Stimulated activated CD4-positive, alpha-beta T cell treated with anti-CD3 and anti-CD28 coated beads, Interleukin-12 subunit alpha, Interleukin-12 subunit beta, amount 100 ng/mL, for 24 hours (primary cell): ENCODE measurements at places on chromosomes 13 and 19.

DNA sequence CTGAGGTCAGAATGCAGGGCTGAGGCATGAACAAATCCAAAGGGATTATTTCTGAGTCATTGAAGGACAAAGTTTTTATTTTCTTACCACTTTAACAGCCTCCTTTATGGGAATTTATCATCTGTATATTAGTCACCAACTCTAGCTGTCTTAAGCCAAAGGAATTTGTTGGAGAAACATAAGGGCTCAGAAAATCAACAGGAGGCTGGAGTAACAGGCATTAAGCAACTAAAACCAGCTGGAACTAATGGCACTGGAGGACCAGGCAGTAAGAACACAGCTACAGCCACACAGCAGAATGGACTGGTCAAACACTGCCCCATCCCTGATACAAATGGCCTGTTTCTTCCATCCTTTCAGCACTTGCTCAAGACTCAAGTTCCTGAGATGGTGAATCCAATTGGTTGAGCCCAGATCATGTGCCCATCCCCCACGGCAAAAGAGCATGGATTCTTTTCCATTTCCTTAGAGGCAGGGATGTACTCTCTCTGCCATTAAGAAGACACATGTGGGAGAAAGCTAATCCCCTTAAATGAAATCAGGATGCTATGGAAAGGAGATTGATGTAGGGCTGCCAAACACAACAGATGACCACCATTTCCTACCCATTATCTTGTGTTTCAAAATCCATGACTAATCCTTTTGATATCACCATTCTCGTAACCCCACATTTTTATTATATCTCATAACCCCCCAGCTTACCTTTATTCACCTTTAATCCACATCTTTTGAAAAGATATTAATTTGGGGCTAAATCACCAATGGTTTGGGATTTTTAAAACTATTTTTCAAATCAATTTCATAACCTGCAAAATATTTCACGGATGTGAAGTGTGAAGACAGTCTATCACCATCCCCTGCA, 157.0 kb upstream of the FNDC3A start:
- DNase-seq: no peak

GRCh38 chr19:20371911-20372310, 193.7 kb downstream of the ZNF737 start:
- no peak for DNase-seq

DNA sequence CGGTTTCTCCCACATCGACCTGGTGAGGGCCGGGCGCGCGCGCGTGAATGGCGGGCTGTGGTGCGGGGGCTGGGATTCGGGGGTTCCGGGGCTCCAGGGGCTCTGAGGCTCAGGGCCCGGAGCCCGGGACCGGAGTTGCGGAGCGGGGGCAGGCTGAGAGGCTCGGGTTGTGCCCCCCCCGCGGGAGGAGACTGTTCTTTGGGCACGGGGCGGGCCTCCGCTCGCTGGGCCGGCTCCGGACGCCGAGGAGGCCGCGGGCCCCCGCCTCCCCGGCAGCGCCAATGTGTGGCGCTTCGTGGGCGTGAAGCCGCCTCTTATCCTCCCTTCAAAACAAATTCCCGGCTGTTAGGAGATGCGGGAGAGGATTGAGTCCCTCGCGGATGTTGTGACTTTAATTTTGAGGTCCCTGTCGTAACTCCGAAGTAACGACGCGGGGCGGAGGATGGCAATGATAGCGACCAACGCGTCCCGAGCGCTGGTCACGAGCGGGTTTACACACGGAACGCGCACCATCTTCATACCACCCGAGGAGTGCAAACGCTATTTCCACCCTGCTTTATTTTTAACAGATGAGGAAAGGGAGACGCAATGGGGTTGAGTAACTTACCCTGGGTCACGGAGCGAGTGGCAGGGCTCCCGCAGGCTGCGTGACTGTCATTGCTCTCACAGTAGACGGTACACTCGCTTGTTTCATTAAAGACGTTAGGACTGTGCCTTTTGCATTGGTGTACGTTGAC, 536 bp downstream of the UBA2 start:
- peak; percentile 8 for DNase-seq

- no peak for DNase-seq
Measured at GRCh38 chr13:75825594-75825993, 189.5 kb downstream of the LMO7 start.

DNA sequence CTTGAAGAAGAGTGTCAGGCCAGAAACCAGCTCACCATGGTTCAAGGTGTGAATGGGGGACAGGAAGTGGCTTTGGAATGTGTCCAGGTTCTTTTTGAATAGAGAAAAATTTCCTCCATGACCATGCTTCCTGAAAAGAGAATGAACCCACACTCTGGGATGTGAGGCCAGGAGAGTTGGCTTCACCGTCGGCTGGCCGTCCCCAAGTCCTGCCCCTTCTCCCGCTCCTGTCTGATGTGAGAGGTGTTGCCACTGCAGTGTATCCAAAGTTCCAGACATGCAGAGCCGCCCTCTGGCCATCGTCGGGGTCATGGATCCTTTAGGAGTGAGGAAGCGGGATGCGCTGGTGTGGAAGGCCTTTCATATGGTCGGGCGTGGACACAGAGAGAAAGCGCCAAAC, 101.2 kb downstream of the COL4A2 start:
- DNase-seq: no peak

- no peak for DNase-seq
Measured at GRCh38 chr13:113748862-113749451, 10.1 kb upstream of the TMEM255B start.

DNA sequence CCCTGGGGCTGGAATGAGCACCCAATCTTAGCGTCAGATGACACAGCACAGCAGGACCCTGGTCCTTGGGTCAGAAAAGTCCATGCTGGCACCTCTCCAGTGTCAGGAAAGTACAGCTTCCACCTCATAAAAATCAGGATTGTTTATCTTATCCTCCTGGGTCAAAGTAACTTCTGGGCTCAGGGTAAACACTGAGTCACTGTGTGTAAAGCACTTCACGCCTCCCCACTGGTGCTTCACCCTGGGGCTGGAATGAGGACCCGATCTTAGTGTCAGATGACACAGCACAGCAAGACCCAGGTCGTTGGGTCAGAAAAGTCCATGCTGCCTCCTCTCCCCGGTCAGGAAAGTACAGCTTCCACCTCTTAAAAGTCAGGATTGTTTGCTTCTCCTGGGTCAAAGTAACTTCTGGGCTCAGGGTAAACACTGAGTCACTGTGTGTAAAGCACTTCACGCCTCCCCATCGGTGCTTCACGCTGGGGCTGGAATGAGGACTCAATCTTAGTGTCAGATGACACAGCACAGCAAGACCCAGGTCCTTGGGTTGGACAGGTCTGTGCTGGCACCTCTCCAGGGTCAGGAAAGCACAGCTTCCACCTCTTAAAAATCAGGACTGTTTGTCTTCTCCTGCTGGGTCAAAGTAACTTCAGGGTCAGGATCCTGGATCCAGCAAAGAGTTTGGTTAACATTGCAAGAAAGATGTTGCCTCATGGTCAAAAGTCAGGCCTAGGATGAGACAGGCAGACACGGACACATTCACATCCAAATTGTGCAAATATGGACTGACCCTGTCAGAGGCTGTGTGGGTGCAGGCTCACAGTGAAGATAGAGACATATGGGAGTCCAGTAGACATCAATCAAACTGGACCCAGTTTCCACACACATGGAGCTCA, 39.2 kb upstream of the CYP2A7 start:
- no peak for DNase-seq

DNA sequence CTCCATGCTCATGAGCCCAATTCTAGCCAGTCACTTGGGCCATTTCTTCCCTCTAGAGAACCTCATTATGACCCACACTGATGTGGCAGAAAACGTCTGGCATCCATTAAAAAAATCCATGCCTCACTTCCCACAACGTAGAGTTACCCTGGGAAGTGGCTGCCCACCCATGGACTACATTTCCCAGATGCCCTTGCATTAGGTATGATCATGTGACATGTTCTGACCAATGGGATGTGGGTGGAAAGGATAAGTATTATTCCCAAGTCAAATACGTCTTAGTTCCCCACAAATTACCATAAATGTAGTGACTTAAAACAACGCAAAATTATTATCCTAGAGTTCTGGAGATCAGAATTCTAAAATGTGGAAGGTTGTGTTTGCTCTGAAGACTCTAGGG, 47.9 kb upstream of the ZNRF4 start:
- DNase-seq: no peak

DNA sequence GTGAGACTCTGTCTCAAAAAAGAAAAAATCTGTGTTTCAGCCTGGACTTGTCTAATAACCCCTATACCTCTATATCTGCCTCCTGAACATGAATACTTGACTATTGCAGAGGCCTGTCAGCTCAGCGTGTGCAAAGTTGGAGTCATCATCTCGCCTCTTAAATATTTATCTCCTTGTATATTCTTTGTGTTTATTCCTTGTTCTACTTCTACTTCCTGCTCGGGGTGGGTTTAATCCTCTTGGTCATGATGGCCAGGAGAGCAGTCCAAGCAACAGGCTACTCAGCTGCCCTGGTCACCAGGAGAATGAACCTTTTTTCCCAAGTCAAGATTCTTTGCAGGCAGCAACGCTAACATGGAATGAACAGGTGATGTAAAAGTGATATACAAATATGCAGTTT, 119.1 kb downstream of the PCCA start:
- DNase-seq: no peak

GRCh38 chr13:51026016-51026415, 85.1 kb downstream of the C13orf42 start:
- no peak for DNase-seq

DNA sequence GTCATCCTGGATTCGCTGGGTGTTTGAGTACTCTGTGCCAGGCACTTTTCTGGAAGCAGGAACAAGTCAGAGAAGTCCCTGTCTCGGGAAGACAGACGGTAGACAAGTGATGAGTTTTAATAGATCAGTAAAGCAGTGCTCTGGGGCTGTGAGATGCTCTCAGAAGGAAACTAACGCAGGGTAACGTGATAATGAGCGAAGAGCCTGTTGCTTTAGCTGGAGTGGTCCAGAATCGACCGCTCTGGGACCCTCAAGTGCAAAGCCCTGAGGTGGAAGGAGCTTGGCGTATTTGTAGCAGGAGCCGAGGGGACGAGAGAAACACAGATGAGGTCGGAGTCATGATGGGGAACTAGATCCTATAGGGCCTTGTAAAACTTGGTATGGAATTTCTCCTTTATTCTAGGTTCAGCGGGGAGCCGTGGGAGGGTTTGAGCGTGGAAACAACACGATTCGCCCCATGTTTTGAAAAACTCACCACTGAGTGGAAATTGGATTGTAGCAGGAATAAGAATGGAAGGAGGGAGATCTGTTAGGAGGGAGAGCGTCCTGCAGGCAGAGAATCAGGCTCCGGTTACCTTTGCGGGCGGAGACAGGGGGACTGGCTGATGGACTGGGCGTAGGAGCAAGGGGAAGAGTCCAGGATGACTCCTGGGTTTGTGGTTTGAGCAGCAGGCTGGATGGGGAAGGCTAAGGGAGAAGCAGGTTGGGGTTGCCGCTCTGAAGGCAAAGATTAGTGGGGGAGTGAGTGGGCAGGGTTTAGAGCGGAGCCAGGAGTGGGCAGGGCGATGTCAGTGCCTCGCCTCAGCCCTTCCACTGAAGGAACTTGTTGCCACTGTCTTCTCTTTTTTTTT, 763 bp downstream of the POLD1 start:
- DNase-seq: no peak

DNA sequence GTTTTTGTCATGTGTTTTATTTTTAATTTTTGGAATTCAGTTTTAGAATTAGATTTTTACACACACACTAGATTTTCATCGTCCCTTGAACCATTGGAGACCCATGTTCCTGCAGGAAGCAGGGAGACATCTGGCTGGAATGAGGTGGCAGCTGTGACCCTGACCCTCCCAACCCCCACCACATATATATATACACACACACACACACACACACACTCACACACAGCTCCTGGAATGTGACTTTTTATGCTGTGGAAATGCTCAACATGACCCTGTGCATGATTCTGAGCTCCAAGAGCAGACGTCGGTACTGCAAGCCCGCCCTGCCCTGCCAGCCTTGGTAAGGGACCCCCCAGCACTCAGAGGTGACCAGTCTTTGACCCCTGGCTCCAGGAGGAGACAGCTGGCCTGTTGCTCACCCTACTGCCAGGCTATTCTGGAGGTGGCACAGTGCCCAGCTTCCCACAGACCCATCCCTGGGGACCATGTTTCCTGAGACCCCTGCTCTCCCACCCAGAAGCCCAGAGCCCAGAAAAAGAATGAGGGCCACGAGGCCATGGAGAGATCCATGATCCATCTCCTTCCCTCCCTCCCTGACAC, 103.2 kb upstream of the VSTM2B start:
- no peak for DNase-seq

- DNase-seq: no peak
Measured at GRCh38 chr19:10214784-10215183, 16.3 kb downstream of the S1PR2 start.

- no peak for DNase-seq
Measured at GRCh38 chr19:39086386-39086785, 2.2 kb downstream of the ACP7 start.

DNA sequence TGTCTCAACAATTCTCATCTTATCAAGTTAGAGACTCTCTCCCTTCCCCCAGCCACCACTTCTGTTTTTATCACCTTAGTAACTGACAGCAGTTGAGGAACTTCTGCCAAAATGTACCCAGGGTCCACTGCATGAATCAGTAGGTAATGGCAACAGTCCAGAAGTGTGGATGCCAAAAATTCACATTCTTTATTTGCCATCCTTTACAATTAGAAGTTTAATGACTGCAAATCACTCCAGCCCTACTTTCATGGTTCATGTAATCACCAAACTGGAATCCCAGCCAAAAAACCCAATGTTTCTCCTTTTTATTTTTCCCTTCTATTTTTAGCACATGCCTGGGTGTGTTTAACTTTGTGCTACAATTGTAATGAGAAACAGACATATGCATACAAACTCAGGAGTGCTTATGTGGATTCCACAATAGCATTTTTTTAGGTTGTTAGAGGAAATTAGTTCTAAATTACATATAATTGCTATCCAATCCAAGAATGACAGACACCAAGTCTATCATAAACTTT, 243.5 kb downstream of the RGCC start:
- no peak for DNase-seq

GRCh38 chr19:46218160-46218559, 11.4 kb upstream of the IGFL1 start:
- no peak for DNase-seq

GRCh38 chr19:2478278-2478755, 2.4 kb downstream of the GADD45B start:
- no peak for DNase-seq

- DNase-seq: no peak
Measured at GRCh38 chr13:37026771-37027170, 26.2 kb downstream of the EXOSC8 start.

DNA sequence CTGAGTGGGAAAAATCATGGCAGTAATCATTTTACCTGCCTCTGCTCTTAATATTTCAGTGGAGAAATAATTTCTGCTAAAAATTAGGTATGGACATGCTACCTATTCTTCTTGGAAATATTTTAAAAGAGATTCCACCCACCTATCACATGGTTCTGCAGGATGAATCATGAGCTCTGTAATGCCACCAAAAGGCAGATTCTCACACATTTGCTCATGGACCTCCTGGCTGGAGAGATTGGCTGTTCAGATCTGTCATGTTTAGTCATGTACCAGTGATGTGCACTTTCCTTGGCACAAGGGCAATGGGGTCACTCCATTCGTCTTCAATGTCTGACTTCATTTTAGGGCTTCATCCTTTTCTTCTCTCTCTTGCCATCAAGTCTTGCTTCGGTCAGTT, 101.8 kb upstream of the MBNL2 start:
- no peak for DNase-seq

- DNase-seq: no peak
Measured at GRCh38 chr13:99495466-99496183, 5.6 kb upstream of the TM9SF2 start.

GRCh38 chr19:33040994-33041827, 23.5 kb downstream of the RHPN2 start:
- no peak for DNase-seq

GRCh38 chr13:39875111-39875987, 219.9 kb downstream of the COG6 start:
- DNase-seq: no peak

GRCh38 chr13:46160471-46161066, 21.4 kb downstream of the LCP1 start:
- DNase-seq: no peak
